ENCODE measurements at places on chromosomes 12 and 14.
A peak's percentile ranks its signal among the peaks of the same experiment; 100 is the strongest.

GRCh38 chr12:80293347-80293746, 150.7 kb upstream of the PTPRQ start:
- DNase-seq = no peak

- DNase-seq = no peak
These were observed 4.0 kb downstream of the SIX1 start for GRCh38 chr14:60645126-60645741.

DNA sequence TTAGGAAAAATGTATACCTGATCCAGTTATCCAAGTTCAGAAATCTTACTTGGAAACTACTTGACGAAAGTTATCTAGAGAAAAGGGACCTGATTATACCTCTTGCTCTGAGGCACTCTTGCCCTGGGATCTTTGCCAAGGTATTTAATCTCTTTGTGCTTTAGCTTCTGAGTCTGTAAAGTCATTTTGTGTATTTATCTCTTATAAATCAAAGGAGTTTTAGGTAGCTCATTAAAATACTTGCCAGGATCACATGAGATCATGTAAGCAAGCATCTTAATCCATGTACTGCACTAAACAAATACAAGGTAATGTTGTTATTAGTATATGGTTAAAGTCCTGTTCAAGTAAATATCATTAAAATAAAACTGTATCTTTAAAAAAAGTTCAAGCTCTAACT, 147.5 kb downstream of the IPO8 start:
- DNase-seq = no peak

GRCh38 chr12:60227916-60228315, 632.1 kb downstream of the SLC16A7 start:
- no peak for DNase-seq

GRCh38 chr12:121915841-121916321, 2.5 kb upstream of the CFAP251 start:
- peak; percentile 58 for DNase-seq

- no peak for DNase-seq
These were observed 27.3 kb downstream of the KRT76 start for GRCh38 chr12:52749827-52750226.

DNA sequence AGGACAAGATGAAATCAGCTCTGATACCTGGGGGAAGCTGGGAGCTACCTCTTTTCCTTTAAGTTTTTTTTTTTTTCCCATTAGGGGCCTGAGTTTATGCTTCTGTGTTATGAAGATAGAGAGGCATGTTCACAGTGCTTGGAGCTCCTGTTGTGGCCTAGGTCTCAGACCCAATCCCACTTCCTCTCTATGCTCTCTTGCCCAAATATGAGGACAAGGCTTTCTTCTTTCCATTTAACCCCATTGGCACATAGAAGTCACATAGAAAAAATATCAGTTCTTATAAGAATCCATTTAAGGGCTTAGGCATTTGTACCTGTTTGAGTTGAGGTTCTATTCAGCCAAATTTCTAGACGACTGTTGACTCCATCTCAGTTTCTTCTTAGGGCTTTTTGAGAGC, 12.6 kb downstream of the MRPS35 start:
- no peak for DNase-seq

DNA sequence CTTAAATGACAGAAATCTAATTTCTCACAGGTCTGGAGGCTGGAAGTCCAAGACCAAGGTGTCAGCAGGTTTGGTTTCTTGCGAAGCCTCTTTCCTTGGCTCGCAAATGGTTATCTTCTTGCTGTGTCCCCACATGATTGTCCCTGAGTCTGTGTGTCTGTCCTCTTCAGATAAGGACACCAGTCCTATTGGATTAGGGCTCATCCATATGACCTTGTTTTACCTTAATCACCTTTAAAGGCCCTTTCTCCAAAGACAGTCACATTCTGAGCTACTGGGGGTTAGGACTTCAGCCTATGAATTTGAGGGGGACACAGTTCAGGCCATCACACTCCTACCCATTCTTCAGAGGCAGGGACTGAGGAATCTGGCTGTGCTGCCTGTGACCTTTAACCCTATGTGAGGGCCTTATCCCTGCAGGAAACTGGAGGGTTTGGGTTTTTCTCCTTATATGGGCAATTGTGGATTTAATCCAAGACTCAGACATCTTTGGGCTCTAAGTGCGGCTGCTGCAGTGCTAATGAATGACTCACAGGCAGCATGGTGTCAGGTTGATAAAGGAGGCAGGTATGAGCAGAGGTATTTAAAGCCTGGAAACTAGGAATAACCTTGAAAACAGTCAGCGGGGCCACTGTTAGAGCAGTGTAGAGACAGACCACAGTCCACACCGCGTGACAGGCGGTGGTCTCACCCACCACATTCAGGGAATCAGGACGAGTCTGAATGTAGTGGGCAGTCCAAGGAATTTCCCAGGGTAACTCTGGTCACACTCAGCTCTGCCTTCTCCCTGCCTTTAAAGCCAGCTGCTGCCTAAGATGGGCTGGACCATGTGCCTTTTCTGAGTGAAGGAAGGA, 10.2 kb downstream of the TPCN1 start:
- no peak for DNase-seq

Measured in fibroblast of mammary gland (primary cell).